PC-3 (cell line): ENCODE measurements at places on chromosomes 7 and 10. TPM values are rescaled to one million over a fixed set of nuclear protein-coding genes. Genes with fewer than 3 reads are reported as not detected.
A peak's percentile ranks its signal among the peaks of the same experiment; 100 is the strongest.

GRCh38 chr10:109215291-109216075, 707.8 kb downstream of the XPNPEP1 start:
- no peak for DNase-seq

DNA sequence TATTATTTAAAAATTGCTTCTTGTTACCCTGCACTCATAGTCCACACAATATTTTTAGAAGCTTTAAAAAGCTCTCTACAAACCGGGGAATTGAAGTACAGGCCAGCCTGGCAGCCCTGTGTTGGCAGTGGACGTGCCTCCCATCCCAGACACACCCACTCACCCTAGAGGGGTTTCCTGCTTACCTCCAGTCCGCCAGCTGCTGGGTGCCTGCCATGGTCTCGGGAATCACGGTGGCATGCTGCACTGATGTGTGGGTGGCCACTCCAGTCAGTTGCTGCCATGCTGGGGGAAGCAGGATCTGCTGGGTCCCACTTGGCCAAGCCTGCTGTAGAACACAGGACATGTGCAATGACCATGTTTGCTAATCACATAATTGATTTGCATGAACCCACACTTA, 80.4 kb downstream of the CLEC2L start:
- DNase-seq = no peak

GRCh38 chr7:78151229-78151628, 352.7 kb downstream of the PHTF2 start:
- no peak for DNase-seq

- no peak for DNase-seq
Measured at GRCh38 chr7:1501487-1502270, 2.5 kb downstream of the INTS1 start.

- DNase-seq = no peak
Measured at GRCh38 chr10:30705625-30706149, 76.1 kb upstream of the LYZL2 start.

GRCh38 chr7:35477609-35478008, 217.3 kb downstream of the HERPUD2 start:
- no peak for DNase-seq

GRCh38 chr10:50614444-50615137, 9.2 kb downstream of the SGMS1 start:
- peak; percentile 93 for DNase-seq

- DNase-seq = peak; percentile 50
Measured at GRCh38 chr10:113420057-113420732, 132.7 kb upstream of the HABP2 start.

GRCh38 chr10:98610836-98611235, 164.1 kb upstream of the HPS1 start:
- no peak for DNase-seq

- no peak for DNase-seq
Measured at GRCh38 chr7:101929256-101929655, 111.8 kb downstream of the CUX1 start.

- DNase-seq = peak; percentile 62
Measured at GRCh38 chr7:134886353-134887057, 99.8 kb upstream of the AGBL3 start.

DNA sequence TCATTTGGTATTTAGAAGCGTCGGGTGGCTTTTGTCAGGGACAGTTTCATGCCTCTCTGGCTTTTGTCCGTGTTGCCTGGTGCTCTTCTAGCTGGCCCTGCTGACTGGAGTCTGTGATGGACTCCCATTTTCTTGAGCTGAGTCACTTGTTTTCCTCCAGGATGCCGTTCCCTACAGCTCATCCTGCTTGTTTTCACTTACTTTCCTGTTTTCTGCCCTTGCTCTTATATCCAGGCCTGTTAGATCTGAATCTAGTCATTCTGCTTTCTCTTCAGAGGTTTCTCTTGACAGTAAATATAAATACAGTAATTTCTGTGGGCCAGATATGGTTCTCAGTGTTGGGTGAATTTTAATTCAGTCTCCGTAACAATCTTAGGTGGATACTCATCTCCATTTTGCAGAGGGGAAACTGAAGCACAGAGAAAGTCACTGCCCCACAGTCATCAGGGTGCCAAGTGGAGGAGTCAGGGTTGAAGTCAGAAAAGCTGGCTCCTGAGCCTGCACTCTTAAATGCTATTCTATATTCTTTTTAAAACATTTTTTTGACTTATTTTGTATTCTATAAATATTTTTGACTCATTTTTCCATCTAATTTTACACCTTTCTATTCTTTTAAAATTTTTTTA, 85.4 kb downstream of the CCNY start:
- DNase-seq = peak; percentile 99

GRCh38 chr7:82319674-82320118, 123.9 kb downstream of the CACNA2D1 start:
- no peak for DNase-seq

GRCh38 chr7:22318376-22318775, 38.6 kb downstream of the RAPGEF5 start:
- DNase-seq = no peak

GRCh38 chr7:80197627-80198026, 63.0 kb downstream of the GNAI1 start:
- no peak for DNase-seq

- DNase-seq = no peak
Measured at GRCh38 chr7:67343572-67343971, 346.9 kb downstream of the TYW1 start.

DNA sequence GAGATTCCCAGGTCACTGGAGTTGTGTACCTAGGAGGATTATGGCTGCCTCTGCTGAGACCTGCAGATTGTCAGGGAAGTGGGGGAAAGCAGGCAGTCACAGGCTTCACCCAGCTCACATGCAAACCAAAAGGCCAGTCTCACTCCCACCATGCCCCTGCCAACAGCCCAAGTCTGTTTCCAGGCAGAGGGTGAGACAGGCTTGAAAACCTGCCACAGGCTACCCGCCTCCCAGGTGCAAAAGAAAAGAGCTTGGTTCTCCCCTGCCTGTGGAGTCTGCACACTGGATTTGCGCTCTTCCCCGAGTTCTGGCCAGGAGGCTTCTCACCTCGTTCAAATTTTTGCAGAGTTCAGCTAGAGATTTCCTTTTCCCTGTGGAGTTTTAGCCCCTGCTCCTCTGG, 119.5 kb downstream of the RUNDC3B start:
- DNase-seq = no peak

GRCh38 chr10:49398000-49398861, 2.3 kb upstream of the DRGX start:
- DNase-seq = peak; percentile 48

DNA sequence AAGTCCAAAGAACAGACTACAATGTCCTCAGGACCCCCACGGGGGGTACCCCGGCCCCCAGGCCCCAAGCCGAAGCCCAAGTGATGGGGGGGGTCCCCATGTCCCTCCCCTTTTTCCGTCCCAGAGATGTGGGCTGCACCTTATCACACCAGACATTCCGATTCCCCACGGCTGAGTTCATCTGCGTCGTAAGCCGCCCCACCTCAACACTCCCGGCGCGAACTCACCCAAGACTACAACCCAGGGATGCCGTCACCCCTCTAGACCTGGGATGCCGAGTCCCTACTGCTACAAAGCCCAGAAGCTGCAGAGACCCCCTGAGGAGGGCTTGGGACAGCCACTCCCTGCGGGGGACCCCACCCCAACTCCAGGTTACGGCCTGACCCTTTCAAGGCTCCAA, 14.5 kb downstream of the PDGFA start:
- no peak for DNase-seq

- no peak for DNase-seq
Measured at GRCh38 chr10:53233749-53234148, 461.2 kb upstream of the MBL2 start.

- DNase-seq = no peak
Measured at GRCh38 chr7:77806425-77806824, 7.9 kb downstream of the PHTF2 start.

DNA sequence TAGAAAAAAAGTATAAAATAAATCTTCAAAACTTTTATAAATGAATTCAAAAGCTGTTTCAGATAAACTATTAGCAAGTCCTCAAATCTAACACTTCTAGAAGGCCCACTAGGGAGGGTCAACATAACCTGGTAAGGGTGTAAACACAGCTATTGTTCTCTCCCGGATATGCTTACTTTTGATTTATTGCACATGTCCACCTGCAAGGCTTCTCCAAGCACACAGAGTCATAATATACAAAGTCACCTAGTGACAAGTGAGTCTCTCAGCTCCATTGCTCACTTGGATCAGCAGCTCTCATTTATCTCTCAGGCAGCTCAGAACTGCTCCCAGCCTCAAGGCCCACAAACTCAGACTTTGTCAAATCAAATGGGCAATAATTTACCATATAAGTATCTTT, 44.0 kb upstream of the COL1A2 start:
- no peak for DNase-seq

- DNase-seq = no peak
Measured at GRCh38 chr7:55191926-55192692, 173.0 kb upstream of the LANCL2 start.

- no peak for DNase-seq
Measured at GRCh38 chr7:150408393-150409299, 29.5 kb downstream of the ZNF775 start.

GRCh38 chr10:24920907-24921881, 31.2 kb downstream of the PRTFDC1 start:
- DNase-seq = peak; percentile 73

- no peak for DNase-seq
Measured at GRCh38 chr7:16115374-16115773, 306.0 kb downstream of the CRPPA start.

The DMBT1 gene
- 0.62 and 1.2 TPM in 2 replicates for total RNA-seq

The HOXA3 gene
- total RNA-seq = 4.5 and 13.8 TPM in 2 replicates

The MBLAC1 gene
- 2.7 and 4.3 TPM in 2 replicates for total RNA-seq

The ZNF365 gene
- total RNA-seq = 19.0 and 20.2 TPM in 2 replicates

The SPDYE5 gene
- 0.18 TPM in 1 of 2 replicates, not detected in the other for total RNA-seq

The CFAP70 gene
- 0.73 and 0.92 TPM in 2 replicates for total RNA-seq

The TMEM184A gene
- 23.1 and 31.3 TPM in 2 replicates for total RNA-seq

The KIAA1217 gene
- 14.2 and 16.0 TPM in 2 replicates for total RNA-seq

The NPC1L1 gene
- 0.04 TPM in 1 of 2 replicates, not detected in the other for total RNA-seq

The ASCC1 gene
- total RNA-seq = 15.7 and 24.3 TPM in 2 replicates

The GNGT1 gene
- total RNA-seq = not detected in 2 replicates
